ENCODE measurements at places on chromosomes 3 and 15.

DNA sequence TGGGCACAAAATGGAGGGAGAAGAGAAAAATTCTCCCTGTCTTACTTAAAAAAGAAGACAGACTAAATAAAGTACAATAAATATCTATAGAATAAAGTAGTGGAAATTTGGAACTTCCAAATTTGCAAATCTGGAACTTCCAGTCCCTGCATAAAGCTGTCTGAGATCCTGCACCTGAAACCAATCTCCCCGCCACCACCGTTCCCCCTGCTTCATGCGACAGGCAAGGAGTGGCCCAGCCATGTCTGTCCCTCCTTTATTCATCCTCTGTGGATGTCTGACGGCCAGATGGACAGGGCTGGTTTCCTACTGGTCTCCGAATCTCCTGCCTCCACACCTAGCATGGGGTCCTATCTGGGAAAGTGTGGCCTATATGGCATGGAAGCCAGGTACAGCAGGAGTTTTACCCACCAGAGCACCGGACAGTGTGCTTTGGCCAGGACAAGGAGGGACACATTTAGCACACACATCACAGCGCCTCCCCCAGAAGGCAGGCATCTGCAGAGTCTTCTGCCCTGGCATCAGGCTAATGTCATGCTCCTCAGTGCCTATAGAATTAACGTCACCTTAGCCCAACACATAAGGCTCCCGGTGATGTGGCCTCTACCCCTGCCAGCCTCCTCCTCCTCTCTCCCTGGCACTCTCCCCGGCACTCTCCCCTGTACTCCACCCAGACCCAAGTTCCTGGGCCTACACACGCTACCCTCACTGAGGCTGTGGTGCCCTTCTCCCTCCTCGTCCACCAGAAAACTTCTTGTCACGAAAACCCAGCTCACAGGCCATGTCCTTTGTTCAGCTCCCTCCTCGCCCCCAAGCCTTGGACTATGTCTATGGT, 170.8 kb downstream of the XXYLT1 start:
- no peak for DNase-seq

DNA sequence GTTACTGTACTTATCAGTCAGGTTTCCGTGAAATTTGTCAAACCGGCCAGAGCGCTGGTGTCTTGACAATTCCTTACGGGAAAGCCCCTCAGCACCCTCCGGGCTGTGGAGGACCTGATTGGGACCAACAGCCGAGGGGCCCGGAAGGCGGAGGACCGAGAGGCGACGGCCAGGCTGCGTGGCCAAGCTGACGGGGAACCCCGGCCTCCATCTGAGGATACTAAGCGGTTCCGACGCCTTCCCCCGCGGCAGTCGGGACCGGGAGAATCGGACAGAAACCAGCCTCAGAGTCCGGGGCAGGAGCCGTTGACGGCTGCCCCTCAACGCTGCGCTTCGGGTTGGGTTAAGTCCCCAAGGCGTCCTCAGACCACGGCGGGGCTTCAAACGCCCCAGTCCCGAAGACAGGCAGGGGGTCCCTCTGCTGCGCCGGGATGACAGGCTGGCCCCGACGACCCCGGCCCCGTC, 499 bp downstream of the ALDH1A2 start:
- no peak for DNase-seq

DNA sequence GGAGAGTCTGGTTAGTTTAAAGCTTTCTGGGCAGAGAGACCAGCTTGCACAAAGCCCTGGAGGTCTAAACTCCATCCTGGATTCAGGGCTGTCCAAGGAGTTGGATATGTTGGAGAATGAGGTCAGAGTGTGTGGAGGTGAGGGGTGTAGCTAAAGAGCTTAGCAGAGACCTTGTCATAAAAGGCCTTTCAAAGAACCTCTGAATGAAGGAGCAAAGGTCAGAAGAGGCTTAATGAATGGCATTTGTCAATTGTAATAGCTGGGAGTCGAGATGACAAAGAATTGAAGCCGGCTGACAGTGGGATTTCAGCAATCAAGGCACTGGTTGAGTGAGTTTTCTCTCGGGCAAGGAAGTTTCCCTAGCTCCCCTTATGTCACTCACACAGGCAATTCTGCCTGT, 202.6 kb downstream of the PDCD6IP start:
- no peak for DNase-seq

- no peak for DNase-seq
Observed at GRCh38 chr3:182214416-182214815, 502.7 kb downstream of the SOX2 start.

GRCh38 chr15:89187301-89187985, 33.9 kb downstream of the RLBP1 start:
- DNase-seq: no peak

DNA sequence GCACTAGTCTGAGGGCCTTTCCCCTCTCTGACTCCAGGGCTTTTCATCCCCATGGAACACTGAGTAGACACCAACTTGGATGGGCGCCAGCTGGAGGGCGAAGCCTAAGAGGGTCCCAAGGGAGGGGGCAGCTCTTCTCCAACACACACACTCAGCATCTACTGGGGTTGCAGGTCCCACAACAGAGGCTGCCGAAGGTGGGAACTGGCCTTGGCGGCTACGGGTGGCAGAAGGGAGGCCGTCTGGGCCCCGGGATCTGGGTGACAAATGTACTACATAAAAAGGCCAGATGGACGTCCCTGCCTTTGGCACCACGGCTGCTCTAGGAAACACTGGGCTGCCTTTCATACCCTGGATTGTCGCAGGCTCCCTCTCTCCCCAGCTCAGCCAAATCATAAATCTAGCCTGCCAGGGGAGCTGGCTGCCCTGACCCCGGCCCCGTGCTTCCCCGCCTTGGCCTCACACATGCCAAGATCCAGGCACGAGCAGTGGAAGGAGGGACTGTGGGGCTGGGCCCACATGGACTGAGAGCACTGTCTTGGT, 31.5 kb downstream of the SEMA5B start:
- DNase-seq: no peak

DNA sequence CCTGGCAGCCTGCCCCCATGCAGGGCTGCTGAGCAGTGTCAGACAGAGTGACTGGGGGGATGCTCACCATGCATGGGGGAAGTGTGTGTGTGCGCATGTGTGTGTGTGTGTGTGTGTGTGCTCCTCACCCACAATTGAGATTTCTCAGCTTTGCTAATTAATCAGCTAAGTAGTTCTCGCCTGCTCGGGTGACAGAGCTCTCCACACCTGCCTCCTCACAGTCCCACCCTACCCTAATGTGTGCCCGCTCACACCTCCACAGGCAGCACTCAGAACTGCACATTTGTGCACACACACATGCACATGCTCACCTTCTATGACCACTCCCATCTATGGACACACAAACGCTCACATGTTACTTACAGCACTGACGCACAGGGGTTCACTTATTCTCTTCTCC, 37.3 kb downstream of the CACNA2D2 start:
- DNase-seq: no peak

GRCh38 chr15:92130906-92131305, 262.8 kb upstream of the ST8SIA2 start:
- DNase-seq: no peak

DNA sequence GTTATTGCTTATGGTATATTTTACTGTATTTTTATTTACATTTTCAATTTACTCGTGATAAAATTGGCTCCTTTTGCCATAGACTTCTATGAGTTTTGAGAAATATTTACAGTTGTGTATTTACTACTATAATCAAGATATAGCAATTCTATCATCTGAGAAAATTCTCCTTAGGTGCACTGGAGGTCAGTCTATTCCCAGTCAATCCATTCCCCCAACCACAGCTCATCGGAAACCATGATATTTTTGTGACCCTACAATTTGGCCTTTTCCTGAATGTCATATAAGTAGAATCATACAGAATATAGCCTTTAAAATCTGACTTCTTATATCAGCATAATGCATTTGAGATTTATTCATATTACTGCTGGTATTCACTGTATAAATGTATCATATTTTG, 114.7 kb upstream of the LRTM1 start:
- DNase-seq: peak; percentile 16

- DNase-seq: peak; percentile 50
Observed at GRCh38 chr3:77329116-77329515, 289.2 kb downstream of the ROBO2 start.

GRCh38 chr3:57030721-57031120, 29.7 kb upstream of the SPATA12 start:
- no peak for DNase-seq

DNA sequence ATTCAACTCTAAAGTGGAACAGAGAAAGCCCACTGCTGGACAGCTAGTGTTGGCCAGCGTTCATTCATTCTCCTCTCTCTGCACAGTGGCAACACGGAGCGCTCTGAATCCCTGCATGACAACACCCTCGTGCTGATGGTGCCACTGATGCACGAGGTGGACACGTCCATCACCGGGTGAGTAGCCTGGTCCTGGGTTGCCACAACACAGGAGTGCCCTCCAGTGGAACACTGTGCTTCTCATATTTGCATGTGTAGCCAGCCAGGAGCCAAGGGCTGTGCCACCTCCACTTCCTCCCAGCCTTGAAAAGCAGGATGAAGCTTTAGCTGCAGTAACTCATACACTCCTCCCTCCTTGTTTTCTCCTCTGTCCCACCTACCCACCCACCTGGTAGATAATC, 120.0 kb upstream of the CTDSPL start:
- DNase-seq: peak; percentile 12

- DNase-seq: no peak
Observed at GRCh38 chr3:99543796-99544195, 94.6 kb upstream of the COL8A1 start.
